PC-3 (cell line): ENCODE measurements at places on chromosomes 12 and 14.

DNA sequence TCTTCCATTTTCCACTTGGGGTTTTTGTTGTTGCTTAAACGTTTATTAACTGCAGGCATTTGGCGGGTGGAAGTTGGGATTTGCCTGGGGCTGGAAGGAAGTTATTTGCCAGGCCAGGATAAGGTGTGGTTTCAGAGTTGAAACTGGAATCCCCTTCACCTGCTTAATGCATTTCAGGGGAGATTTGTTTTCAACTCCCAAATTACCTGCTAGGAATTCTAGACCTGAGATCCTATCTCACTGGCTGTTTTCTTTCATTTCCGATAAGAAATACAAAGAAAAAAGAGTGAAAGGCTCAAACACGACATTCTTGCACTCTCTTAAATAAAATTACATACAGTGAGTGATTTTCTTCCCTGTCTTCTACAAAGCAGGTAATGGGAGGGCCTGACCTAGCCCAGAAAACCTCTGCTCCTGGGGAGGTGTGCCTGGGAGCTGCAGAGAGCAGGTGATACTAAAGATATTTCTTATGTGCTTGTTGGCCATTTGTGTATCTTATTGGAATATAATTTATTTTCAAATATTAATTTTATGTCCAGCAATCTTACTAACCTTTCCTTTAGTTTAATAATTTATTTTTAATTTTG is 278.2 kb downstream of the ZFP36L1 start:
- H3K27me3 ChIP-seq, result no peaks in the 10 kb centered on the region
- no peak overlapping the region for H3K4me3 ChIP-seq
- H3K36me3 ChIP-seq, result no peaks in the 10 kb centered on the region
- no peak overlapping the region for H3K27ac ChIP-seq
- peaks cover 19% of the 10 kb centered on the region for H3K4me1 ChIP-seq
- DNase-seq, result peak; percentile 57

DNA sequence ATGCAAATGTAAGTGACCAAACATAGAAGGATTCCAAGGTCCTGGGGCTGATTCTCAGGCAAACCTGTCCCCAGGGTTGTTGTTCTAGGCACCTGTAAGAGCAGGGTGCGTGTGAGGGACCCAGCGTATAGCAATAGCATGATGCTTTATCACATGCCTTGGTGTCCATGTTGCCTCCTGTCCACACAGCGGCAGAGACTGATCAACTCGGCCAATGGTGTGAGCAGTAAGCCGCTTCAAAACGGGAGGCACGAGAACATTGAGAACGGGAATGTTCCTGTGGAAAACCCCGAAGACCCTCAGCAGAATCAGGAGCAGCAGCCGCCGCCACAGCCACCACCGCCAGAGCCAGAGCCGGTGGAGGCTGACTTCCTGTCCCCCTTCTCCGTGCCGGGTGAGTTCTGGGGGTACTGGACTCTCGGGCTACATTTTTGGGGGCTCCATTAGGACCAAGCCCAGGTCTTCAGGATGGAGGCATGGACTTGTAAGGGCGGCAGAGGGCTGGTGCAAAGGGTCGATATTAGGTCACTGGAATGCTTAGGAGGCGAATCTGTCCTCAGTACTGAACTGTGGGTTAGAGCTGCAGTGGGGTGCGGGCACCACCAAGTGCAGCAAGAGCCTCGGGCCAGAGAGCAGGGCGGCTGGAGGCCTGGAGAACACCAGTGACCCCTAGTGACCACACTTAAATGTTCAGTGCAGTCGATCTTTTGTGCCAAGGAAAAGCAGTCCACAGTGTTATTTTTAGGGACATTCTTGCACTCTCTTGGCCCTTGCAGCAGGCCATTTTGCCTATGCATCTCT is 57.2 kb upstream of the RIN3 start:
- no peak overlapping the region for H3K27ac ChIP-seq
- DNase-seq, result peak; percentile 73
- no peaks in the 10 kb centered on the region for H3K36me3 ChIP-seq

GRCh38 chr12:94817695-94818075 is 167.3 kb upstream of the TMCC3 start:
- H3K4me1 ChIP-seq, result no peaks in the 10 kb centered on the region
- H3K36me3 ChIP-seq, result no peaks in the 10 kb centered on the region; the same call in 1 of the 2 replicates
- no peak overlapping the region for H3K4me3 ChIP-seq

DNA sequence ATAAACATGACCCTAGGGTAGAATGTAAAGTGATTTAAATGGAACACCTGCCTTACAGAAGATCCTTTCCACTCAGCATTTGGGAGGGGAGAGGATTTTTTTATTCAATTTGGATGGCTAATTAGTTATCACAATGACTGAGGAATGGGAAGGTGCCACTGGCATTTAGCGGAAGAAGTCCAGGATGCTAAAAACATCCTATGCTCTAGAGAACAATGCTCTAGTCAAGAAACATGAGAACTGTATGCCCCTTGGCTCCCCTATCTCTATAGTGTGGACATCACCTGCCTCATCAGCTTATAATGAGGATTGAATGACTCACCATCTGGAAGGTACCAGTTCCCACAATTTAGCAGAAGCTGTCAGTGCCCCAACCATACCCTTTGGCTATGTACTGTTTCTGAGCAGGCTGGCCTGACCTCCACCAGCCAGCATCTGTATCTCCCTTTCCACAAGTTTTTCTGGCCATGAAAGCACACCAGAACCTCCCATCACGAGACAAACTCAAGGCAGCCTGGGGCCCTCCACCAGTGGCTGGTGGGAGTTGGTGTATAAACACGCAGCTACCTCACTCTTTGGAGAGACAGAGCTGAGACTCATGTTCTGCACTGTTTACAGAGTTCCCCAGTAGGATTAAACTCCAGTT is 109.7 kb upstream of the VASH1 start:
- H3K27ac ChIP-seq, result no peak overlapping the region
- DNase-seq, result no peak
- no peaks in the 10 kb centered on the region for H3K36me3 ChIP-seq
- peaks cover 58% of the 10 kb centered on the region for H3K27me3 ChIP-seq

GRCh38 chr14:75126121-75126544 is 715 bp downstream of the NEK9 start:
- peak overlapping the region; percentile 82 for H3K4me3 ChIP-seq
- no peak for DNase-seq
- H3K27ac ChIP-seq, result peak overlapping the region; percentile 51
- H3K27me3 ChIP-seq, result no peaks in the 10 kb centered on the region
- H3K36me3 ChIP-seq, result no peaks in the 10 kb centered on the region; the same call in 1 of the 2 replicates

- no peaks in the 10 kb centered on the region for H3K36me3 ChIP-seq
- no peaks in the 10 kb centered on the region for H3K4me1 ChIP-seq
- no peaks in the 10 kb centered on the region for H3K27me3 ChIP-seq
- no peak for DNase-seq
- H3K4me3 ChIP-seq, result no peak overlapping the region
Observed at GRCh38 chr12:83690465-83690864, 1003.8 kb downstream of the TMTC2 start.

GRCh38 chr12:42704340-42704739 is 114.8 kb upstream of the PRICKLE1 start:
- no peaks in the 10 kb centered on the region for H3K27me3 ChIP-seq
- DNase-seq, result no peak
- no peak overlapping the region for H3K4me3 ChIP-seq
- no peak overlapping the region for H3K27ac ChIP-seq
- H3K36me3 ChIP-seq, result no peaks in the 10 kb centered on the region

DNA sequence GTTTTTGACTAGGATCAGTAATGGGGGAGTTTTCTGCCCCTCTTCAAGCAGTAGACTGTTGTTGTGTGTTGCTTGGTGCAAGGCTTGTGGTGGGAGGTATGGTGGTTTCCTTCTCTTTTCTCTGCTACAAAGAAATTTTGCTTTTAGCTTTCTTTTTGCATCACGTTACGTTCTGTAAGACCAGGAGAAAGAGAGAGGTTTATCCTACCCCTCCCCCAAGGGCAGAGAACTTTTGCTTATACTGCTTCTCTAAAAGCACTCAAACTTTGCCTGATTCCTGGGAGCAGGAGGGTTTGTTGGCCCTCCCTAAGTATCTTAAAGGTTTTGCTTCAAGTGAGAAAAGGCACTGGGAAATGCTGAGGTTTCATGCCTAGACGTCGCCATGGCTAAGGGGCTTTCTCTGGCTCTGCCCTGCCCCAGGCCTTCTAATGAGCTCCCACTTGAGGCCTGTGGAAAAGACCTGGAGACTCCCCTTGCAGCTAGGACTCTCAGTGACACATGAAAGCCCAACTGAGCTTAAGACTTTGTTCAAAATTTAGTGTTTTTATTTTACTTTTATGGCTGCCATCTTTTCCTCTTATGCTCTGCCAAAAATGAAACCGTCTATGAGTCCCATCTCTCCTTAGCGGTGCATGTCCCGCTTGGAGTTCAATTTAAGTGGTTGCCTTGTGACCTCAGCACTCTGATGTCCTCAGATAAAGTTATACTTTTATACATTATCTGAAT is 49.2 kb downstream of the EIF2S3B start:
- H3K27ac ChIP-seq, result no peak overlapping the region
- H3K4me3 ChIP-seq, result no peak overlapping the region
- no peaks in the 10 kb centered on the region for H3K27me3 ChIP-seq
- H3K36me3 ChIP-seq, result no peaks in the 10 kb centered on the region
- H3K4me1 ChIP-seq, result peaks cover 10% of the 10 kb centered on the region; the same call in 1 of the 2 replicates

GRCh38 chr12:107458163-107458562 is 227.4 kb upstream of the PWP1 start:
- H3K27me3 ChIP-seq, result no peaks in the 10 kb centered on the region
- no peak overlapping the region for H3K4me3 ChIP-seq
- H3K4me1 ChIP-seq, result peaks cover 21% of the 10 kb centered on the region
- no peak for DNase-seq

- peaks cover 20% of the 10 kb centered on the region; the same call in 1 of the 2 replicates for H3K36me3 ChIP-seq
- no peak overlapping the region for H3K27ac ChIP-seq
- DNase-seq, result no peak
- peaks cover 13% of the 10 kb centered on the region; the same call in 1 of the 2 replicates for H3K4me1 ChIP-seq
- no peak overlapping the region for H3K4me3 ChIP-seq
Observed at GRCh38 chr12:49565406-49566265, 2.3 kb downstream of the MCRS1 start.

DNA sequence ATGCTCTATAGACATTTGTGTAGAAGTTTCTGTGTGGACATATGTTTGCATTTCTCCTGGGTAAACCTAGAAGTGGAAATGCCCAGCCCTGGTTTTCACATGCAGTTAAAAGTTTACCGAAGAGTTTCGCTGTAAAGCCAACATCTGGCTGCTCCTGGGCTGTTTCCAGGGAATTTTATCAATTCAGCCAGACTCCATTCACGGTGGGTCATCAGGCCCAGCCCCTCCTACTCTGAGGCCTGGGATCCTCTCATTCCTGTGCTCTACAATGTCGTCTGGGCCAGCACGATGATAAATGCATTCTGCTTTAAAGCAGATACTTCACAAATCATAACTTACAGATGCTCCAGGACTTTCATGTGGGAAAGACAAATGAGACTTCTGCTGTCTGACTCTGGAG is 7.1 kb downstream of the NUAK1 start:
- no peaks in the 10 kb centered on the region for H3K36me3 ChIP-seq
- no peaks in the 10 kb centered on the region for H3K27me3 ChIP-seq
- H3K4me1 ChIP-seq, result peaks cover 57% of the 10 kb centered on the region
- DNase-seq, result no peak

DNA sequence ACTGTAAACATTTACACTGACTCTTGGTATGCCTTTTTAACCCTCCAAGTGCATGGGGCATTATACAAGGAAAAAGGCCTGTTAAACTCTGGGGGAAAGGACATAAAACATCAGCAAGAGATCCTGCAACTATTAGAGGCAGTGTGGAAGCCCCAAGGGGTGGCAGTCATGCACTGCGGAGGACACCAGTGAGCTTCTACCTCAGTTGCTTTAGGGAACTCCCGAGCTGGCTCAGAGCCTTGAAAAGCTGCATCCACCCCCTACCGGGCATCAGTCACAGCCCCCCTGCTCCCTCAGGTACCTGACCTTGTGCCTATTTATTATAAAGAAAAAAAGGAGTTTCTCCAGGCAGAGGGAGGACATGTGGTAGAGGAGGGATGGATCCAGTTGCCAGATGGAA is 695.6 kb upstream of the LMO3 start:
- DNase-seq, result no peak
- no peak overlapping the region for H3K27ac ChIP-seq
- H3K27me3 ChIP-seq, result no peaks in the 10 kb centered on the region
- H3K36me3 ChIP-seq, result peaks cover 10% of the 10 kb centered on the region; the same call in 1 of the 2 replicates
- H3K4me1 ChIP-seq, result peaks cover 17% of the 10 kb centered on the region

GRCh38 chr14:36619131-36619530 is 36.7 kb upstream of the NKX2-8 start:
- H3K27ac ChIP-seq, result peak overlapping the region; percentile 51
- H3K4me1 ChIP-seq, result peaks cover 21% of the 10 kb centered on the region
- H3K4me3 ChIP-seq, result no peak overlapping the region
- peak; percentile 70 for DNase-seq
- no peaks in the 10 kb centered on the region for H3K36me3 ChIP-seq

- no peak overlapping the region for H3K4me3 ChIP-seq
- H3K4me1 ChIP-seq, result peaks cover 20% of the 10 kb centered on the region
- H3K36me3 ChIP-seq, result no peaks in the 10 kb centered on the region; the same call in 1 of the 2 replicates
- H3K27ac ChIP-seq, result peak overlapping the region; percentile 58
Observed at GRCh38 chr14:50823051-50823761, 7.8 kb downstream of the NIN start.

- peaks cover 30% of the 10 kb centered on the region for H3K27me3 ChIP-seq
- no peaks in the 10 kb centered on the region for H3K36me3 ChIP-seq
- H3K4me1 ChIP-seq, result no peaks in the 10 kb centered on the region; the same call in 1 of the 2 replicates
- DNase-seq, result peak; percentile 5
Observed at GRCh38 chr14:20799892-20800544, 2.6 kb downstream of the RNASE1 start.

- H3K36me3 ChIP-seq, result no peaks in the 10 kb centered on the region
- H3K27me3 ChIP-seq, result no peaks in the 10 kb centered on the region
- no peak overlapping the region for H3K27ac ChIP-seq
- DNase-seq, result no peak
Observed at GRCh38 chr14:29654901-29655550, 272.6 kb downstream of the PRKD1 start.

DNA sequence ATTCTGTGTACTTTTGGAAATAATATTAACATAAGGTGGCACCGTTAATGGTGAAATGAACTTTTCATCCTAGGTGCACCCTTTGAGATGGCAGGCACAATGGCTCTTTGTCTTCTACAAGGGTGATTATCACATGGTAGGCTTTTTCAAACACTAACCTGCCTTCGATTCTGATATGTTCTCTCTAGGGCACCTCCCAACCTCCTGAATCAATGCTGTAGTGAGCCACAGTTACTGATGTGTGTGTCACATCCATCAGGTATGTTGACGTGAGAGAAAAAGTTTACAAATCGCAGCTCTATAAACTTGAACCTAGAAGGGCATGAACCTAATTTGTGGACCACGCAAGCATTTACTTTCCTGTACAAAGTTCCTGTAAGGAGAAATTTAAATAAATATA is 25.4 kb downstream of the PDE3A start:
- DNase-seq, result no peak
- no peak overlapping the region for H3K4me3 ChIP-seq
- H3K27ac ChIP-seq, result no peak overlapping the region
- no peaks in the 10 kb centered on the region for H3K4me1 ChIP-seq
- no peaks in the 10 kb centered on the region for H3K36me3 ChIP-seq

GRCh38 chr12:131457331-131458047 is 253.4 kb upstream of the SFSWAP start:
- H3K4me3 ChIP-seq, result no peak overlapping the region
- no peak for DNase-seq
- no peak overlapping the region for H3K27ac ChIP-seq
- peaks cover 56% of the 10 kb centered on the region for H3K27me3 ChIP-seq
- no peaks in the 10 kb centered on the region for H3K4me1 ChIP-seq
